ENCODE measurements at places on chromosomes 1 and 21. TPM values are rescaled to one million over a fixed set of nuclear protein-coding genes. Genes with fewer than 3 reads are reported as not detected.

DNA sequence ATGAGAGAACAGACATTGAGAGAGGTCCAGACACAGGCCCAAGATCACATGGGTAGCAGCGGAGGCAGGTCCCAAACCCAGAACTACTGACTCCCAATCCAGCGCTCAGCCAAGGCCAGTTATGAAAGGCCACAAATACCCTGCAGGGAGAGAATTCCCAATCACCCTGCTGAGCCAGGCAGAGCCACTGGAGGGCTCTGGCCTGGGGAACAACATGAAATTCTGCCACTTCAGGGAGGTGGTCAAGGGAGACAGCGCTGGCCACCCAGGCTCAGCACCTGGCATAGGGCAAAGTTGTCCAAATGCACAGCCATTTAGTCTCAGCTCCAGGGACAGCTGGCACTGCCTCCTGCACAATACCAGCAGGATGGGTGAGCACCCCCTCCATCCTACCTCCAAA lies 27.5 kb downstream of the SLC9A1 start:
- peaks cover 4% of the 10 kb centered on the region for H3K4me1 ChIP-seq
- H3K4me3 ChIP-seq = no peak overlapping the region
- DNase-seq = no peak
- no peaks in the 10 kb centered on the region for H3K27me3 ChIP-seq
- peaks cover 5% of the 10 kb centered on the region for H3K36me3 ChIP-seq

DNA sequence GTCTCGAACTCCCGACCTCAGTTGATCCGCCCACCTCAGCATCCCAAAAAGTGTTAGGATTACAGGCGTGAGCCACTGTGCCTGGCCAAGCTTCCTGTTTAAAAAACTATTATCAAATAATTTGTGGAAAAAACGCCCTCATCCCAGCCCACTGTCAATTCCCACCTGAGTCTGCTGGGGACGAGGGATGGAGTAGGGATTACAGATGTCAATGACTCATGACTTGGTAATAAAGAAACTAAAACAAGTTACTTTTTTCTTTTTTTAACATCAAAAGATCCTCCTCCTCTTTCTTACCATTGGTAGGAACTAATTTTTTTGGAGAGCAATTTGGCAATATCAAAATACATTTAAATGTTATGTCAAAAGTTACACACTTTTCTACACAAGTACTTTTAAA lies 9.7 kb downstream of the CNN3 start:
- no peak for DNase-seq
- H3K36me3 ChIP-seq = no peaks in the 10 kb centered on the region
- no peak overlapping the region for H3K4me3 ChIP-seq
- H3K4me1 ChIP-seq = no peaks in the 10 kb centered on the region
- H3K27me3 ChIP-seq = no peaks in the 10 kb centered on the region
- H3K27ac ChIP-seq = no peak overlapping the region

DNA sequence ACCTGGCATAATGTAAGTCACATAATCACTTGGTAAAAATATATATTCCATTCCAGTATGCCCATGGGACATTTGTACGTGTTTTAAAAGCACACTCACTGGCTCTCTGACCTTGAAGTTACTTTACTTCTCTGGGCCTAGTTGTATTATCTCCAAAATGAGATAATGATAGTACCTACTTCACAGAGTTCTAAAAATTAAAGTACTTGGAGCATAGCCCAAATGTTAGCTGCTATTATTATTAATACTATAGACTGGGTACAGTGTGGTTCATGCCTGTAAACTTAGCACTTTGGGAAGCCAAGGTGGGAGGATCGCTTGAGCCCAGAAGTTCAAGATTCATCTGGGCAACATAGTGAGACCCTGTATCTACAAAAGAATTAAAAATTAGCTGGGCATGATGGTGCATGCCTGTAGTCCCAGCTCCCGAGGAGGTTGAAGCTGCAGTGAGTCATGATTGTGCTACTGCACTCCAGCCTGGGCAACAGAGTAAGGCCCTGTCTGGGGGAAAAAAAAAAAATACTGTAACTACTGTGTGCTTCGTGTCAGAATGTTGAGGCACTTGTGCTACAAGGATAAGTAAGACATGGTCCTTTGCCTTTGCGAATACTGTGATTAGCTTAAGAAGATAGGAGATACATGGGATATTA lies 45.7 kb downstream of the TDRD5 start:
- no peak overlapping the region for H3K27ac ChIP-seq
- H3K4me1 ChIP-seq = no peaks in the 10 kb centered on the region
- no peaks in the 10 kb centered on the region for H3K36me3 ChIP-seq
- no peaks in the 10 kb centered on the region for H3K27me3 ChIP-seq
- no peak for DNase-seq
- no peak overlapping the region for H3K4me3 ChIP-seq

- H3K4me3 ChIP-seq = no peak overlapping the region
- H3K36me3 ChIP-seq = peaks cover 18% of the 10 kb centered on the region
- peak overlapping the region; percentile 49 for H3K27ac ChIP-seq
- DNase-seq = no peak
- H3K4me1 ChIP-seq = peaks cover 87% of the 10 kb centered on the region
Measured at GRCh38 chr1:25871086-25871703, 4.3 kb downstream of the PAQR7 start.

DNA sequence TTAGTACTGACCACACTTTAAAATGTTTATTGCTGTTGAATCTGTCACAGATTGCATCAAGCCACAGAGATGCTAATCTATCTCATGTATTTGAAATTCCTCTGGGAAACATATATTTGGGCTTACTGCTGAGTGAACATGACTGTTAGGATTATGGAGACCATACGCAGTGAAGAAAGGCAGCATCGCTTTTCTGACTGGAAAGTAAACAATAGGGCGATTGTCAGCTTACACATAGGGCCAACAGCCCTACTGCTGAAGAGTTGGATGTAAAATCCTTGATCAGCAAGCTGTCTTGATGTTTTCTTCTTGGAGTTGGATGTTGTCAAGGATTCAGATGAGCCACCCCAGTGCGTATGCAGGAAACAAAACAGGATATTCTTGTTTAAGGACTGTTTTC lies 368.7 kb upstream of the ADGRL2 start:
- H3K4me1 ChIP-seq = peaks cover 5% of the 10 kb centered on the region
- no peak for DNase-seq
- H3K27me3 ChIP-seq = no peaks in the 10 kb centered on the region
- H3K27ac ChIP-seq = no peak overlapping the region

DNA sequence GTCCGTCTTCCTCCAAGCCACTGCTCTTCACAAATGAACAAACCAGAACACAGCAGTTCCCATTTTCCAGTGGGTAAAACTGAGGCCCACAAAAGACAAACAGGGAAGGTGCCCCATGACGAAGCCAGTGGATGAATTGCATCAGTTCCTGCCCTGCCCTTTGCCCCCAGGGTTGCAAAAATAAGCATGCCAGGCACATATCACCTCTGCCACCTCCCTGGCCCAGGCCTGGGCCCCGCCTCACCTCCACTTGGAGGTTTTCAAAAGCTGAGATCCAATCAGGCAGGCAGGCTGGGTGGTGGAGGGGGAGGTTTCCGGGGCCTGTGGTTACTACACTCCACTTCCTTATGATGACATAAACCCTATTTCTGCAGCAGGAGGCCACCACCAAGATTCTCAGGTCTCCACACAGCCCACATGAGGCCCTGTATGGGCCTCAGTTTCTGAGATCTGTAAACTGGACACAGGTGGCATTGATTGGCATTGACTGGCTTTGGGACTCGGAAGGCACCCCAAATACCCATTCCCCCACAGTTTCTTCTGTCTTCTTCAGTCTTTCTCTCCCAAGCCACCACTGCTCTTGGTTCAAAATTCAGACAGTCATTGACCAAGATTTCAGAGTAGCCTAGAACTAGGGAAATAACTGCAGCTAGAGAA lies 4.1 kb downstream of the KIF21B start:
- peak; percentile 79 for DNase-seq
- no peaks in the 10 kb centered on the region for H3K36me3 ChIP-seq
- peaks cover 29% of the 10 kb centered on the region for H3K4me1 ChIP-seq
- H3K27ac ChIP-seq = no peak overlapping the region
- no peak overlapping the region for H3K4me3 ChIP-seq

- no peaks in the 10 kb centered on the region for H3K27me3 ChIP-seq
- H3K27ac ChIP-seq = no peak overlapping the region
- no peak for DNase-seq
- H3K36me3 ChIP-seq = peaks cover 2% of the 10 kb centered on the region
- H3K4me3 ChIP-seq = no peak overlapping the region
Measured at GRCh38 chr1:59414406-59415133, 117.7 kb downstream of the FGGY start.

DNA sequence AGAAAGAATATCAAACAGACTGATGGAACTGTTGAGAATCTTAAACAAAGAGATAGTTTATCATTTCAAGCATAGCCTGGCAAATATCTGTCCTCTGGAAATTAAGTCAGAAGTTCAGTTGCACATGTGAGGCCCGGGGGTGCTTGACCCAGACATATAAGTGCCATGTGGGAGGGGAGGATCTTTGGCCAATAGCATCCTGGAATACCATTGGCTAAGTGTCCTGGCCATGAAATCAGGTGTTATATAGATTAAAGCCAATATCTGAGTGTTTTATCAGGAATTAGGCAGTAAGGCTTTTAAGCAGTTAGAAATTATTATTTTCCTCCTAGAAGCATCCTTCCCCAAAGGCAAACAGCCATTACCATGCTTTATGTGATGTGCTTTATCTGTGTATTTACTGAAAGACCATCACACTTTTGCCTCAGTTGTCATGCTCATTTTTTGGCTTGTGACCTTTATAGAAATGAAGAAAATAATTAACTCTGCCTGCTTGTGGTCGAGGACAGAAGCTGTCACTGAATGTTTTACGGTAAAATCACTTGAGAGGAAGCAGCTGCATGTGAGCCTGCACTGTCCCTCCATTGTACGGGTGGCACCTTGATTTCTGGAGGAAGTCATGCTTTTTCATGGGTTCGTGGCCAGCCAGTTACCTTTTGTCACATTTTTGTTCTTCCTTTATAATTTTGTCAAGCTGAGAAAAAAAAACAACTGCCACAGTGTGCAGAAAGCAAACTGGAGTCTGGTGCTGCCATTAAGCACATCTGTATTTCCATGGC lies 259.9 kb upstream of the FMN2 start:
- no peaks in the 10 kb centered on the region for H3K27me3 ChIP-seq
- no peak for DNase-seq
- H3K4me3 ChIP-seq = no peak overlapping the region
- no peaks in the 10 kb centered on the region for H3K4me1 ChIP-seq
- no peaks in the 10 kb centered on the region for H3K36me3 ChIP-seq

DNA sequence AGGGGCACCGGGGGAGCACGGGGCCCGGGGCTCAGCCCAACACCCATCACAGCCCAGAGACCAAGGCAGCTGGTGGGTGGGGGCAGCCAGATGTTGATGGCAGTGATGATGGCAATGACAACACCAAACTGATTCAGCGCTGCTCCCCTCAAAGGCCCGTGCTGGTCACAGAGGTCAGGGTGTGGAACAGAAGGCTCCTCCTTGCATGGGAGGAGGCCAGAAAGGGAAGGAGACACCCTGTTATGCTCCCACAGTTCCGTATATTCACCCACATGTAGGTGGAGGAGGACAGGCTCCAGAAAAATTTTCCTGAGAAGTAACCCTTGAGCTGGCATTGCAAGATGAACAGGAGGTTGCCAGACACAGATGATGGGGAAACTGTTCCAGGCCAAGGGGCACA lies 414 bp downstream of the GUCA2B start:
- H3K27ac ChIP-seq = no peak overlapping the region
- no peak overlapping the region for H3K4me3 ChIP-seq
- H3K4me1 ChIP-seq = peaks cover 25% of the 10 kb centered on the region
- no peaks in the 10 kb centered on the region for H3K27me3 ChIP-seq

- no peaks in the 10 kb centered on the region for H3K36me3 ChIP-seq
- peaks cover 21% of the 10 kb centered on the region for H3K27me3 ChIP-seq
- DNase-seq = no peak
- H3K4me3 ChIP-seq = no peak overlapping the region
Measured at GRCh38 chr1:34785231-34785874, 4.3 kb downstream of the GJB3 start.

DNA sequence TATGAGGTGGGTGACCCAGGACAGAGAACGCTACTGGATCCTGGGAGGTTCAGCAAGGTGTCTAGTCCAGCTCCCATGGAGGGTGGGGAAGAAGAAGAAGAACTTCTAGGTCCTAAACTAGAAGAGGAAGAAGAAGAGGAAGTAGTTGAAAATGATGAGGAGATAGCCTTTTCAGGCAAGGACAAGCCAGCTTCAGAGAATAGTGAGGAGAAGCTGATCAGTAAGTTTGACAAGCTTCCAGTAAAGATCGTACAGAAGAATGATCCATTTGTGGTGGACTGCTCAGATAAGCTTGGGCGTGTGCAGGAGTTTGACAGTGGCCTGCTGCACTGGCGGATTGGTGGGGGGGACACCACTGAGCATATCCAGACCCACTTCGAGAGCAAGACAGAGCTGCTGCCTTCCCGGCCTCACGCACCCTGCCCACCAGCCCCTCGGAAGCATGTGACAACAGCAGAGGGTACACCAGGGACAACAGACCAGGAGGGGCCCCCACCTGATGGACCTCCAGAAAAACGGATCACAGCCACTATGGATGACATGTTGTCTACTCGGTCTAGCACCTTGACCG lies 8.6 kb upstream of the PIGV start:
- H3K36me3 ChIP-seq = peaks cover 79% of the 10 kb centered on the region
- peaks cover 9% of the 10 kb centered on the region for H3K4me1 ChIP-seq
- no peaks in the 10 kb centered on the region for H3K27me3 ChIP-seq
- H3K4me3 ChIP-seq = no peak overlapping the region
- H3K27ac ChIP-seq = no peak overlapping the region

- H3K4me1 ChIP-seq = peaks cover 7% of the 10 kb centered on the region
- DNase-seq = no peak
- no peak overlapping the region for H3K27ac ChIP-seq
- no peaks in the 10 kb centered on the region for H3K36me3 ChIP-seq
Measured at GRCh38 chr1:81920245-81920740, 119.6 kb downstream of the ADGRL2 start.

- H3K4me1 ChIP-seq = no peaks in the 10 kb centered on the region
- H3K27ac ChIP-seq = peak overlapping the region; percentile 60
- peaks cover 43% of the 10 kb centered on the region for H3K27me3 ChIP-seq
- peak overlapping the region; percentile 52 for H3K4me3 ChIP-seq
- no peak for DNase-seq
- H3K36me3 ChIP-seq = no peaks in the 10 kb centered on the region
Measured at GRCh38 chr21:26966649-26967061, 233 bp downstream of the ADAMTS5 start.

GRCh38 chr1:206512851-206513180 lies 5.5 kb downstream of the RASSF5 start:
- H3K4me3 ChIP-seq = no peak overlapping the region
- H3K27me3 ChIP-seq = peaks cover 17% of the 10 kb centered on the region
- H3K4me1 ChIP-seq = peaks cover 8% of the 10 kb centered on the region
- H3K27ac ChIP-seq = no peak overlapping the region
- no peak for DNase-seq
- H3K36me3 ChIP-seq = no peaks in the 10 kb centered on the region

DIP2A gene
- 53.3 TPM for polyA plus RNA-seq

CD48 gene
- 8.6 TPM for polyA plus RNA-seq

DNAJC28 gene
- polyA plus RNA-seq = 2.9 TPM

TNFSF4 gene
- 0.63 TPM for polyA plus RNA-seq

PTGFRN gene
- polyA plus RNA-seq = 37.9 TPM

PIGR gene
- 23.7 TPM for polyA plus RNA-seq

BCL2L15 gene
- polyA plus RNA-seq = 22.8 TPM

All from large intestine (tissue), 12 donors.